Activated CD8-positive, alpha-beta memory T cell treated with anti-CD3 and anti-CD28 coated beads for 1 hour (primary cell): ENCODE measurements at places on chromosomes 4 and X.

GRCh38 chr4:38859501-38859900 is 2.9 kb upstream of the TLR6 start:
- DNase-seq = no peak

DNA sequence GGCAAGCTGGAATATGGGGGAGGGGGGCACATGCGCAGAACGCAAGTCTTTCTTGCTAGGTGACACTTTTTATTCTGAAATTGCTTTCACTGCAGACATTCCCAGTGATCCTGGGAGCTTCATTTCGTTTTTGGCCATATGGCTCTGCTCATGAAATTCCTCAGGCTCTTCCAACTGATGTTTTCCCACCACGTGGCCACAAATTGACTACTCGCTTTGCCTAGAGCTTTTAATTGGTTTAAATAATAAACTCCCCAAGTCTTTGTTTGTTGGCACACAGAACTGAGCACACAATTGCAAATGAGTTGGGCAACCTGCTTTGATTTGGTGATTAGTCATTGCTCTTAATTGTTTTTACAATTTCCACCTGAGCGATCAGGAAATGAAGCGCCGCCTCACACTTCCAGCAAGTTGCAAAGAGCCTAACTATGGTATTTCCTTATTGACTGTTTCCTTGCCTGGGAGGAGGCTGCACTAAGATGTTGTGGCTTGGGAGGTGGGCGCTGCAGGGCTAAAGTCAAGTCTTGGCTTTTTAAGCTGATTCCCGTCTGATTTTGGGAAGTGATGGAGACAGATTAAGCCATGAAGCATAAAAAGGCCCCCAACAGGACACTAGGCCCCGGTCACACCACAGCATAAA is 282.5 kb downstream of the ZIC3 start:
- no peak for DNase-seq

- DNase-seq = no peak
Observed at GRCh38 chr4:21887481-21887880, 61.1 kb downstream of the KCNIP4 start.

DNA sequence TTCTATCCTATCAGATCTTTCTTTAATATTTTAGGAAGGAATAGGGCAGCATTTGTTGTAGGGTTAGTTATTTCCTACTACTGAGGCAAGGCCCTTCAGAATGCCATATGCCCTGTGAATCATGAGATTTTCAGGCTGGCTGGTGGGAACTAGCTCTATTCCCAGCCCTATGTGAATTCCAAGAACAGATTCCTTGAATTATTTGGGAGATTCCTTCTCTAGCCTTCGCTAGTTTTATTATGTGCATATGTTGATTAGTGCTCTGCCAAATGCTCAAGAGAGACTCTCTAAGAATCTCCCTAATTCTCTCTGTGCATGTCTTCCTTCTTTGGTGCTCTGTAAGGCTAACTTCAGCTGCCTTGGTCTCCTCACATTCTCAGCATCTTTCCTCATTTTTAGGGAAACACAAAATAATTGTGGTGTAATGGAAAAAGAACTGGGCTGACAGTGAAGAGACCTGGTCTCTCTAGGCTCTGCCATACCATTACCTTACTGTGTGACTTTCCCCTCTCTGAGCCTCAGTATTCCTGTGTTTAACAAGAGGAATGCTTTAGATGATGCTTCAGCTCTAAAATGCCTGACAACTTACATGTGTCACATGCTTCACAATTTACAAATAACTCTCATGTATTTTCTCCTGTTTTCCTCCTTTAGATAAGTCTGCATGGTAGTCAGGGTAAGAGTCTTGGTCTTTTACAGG is 79.7 kb downstream of the VMA21 start:
- no peak for DNase-seq

- DNase-seq = no peak
Observed at GRCh38 chr4:67873116-67873515, 10.7 kb downstream of the TMPRSS11D start.

GRCh38 chr4:33349376-33349775 is 2629.2 kb downstream of the PCDH7 start:
- DNase-seq = no peak

DNA sequence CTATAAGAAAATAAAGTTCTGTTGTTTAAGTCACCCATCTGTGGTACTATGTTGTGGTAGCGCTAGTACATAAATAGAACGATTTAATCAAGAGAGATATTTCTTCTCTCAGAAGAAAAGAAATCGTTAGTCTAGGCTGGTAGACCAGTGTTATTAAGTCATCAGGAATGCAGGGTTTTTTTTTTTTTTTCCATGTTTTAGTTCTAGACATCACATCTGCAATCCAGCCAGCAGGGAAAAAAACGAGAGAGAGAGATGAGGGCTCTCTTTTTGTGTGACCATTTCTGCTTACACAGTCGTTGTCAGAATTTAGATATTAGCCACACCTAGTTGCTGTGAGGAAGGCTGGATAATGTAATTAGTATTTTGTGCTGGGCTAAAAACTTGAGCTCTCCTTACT is 417.4 kb downstream of the TMA16 start:
- no peak for DNase-seq

- no peak for DNase-seq
Observed at GRCh38 chrX:140505421-140506337, 810 bp upstream of the SOX3 start.

DNA sequence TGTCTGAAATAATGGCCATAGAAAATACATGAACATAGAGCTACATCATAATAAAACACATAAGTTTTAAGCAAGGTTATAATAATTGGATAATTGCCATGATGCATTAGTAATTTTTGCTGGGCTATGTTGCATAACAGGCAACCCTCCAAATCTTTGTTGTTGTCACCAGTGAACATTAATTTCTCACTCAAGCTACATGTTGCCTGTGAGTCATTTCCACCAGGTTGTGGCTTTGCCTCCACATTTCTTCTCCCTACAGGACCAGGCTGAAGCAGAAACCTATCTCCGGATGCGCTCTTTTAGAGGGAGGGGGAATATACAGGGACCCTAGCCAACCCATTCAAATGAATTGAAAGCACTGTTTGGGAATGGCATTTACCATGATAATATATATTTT is 347.7 kb downstream of the GABRG1 start:
- no peak for DNase-seq

GRCh38 chr4:143184503-143185252 is at the start of gene USP38:
USP38 (plus strand) TSS chr4:143184917; CDS start chr4:143185451, 534 bp downstream.
- DNase-seq = peak; percentile 68
